ENCODE measurements at places on chromosomes 12 and 14. TPM values are rescaled to one million over a fixed set of nuclear protein-coding genes. Genes with fewer than 3 reads are reported as not detected.
A peak's percentile ranks its signal among the peaks of the same experiment; 100 is the strongest.

ERP27 gene
- total RNA-seq: not detected

GRCh38 chr14:20667957-20668356 lies 16.4 kb upstream of the RNASE4 start:
- no peak overlapping the region for H3K4me3 ChIP-seq
- no peak for DNase-seq
- H3K27me3 ChIP-seq: peaks cover 11% of the 10 kb centered on the region

DNA sequence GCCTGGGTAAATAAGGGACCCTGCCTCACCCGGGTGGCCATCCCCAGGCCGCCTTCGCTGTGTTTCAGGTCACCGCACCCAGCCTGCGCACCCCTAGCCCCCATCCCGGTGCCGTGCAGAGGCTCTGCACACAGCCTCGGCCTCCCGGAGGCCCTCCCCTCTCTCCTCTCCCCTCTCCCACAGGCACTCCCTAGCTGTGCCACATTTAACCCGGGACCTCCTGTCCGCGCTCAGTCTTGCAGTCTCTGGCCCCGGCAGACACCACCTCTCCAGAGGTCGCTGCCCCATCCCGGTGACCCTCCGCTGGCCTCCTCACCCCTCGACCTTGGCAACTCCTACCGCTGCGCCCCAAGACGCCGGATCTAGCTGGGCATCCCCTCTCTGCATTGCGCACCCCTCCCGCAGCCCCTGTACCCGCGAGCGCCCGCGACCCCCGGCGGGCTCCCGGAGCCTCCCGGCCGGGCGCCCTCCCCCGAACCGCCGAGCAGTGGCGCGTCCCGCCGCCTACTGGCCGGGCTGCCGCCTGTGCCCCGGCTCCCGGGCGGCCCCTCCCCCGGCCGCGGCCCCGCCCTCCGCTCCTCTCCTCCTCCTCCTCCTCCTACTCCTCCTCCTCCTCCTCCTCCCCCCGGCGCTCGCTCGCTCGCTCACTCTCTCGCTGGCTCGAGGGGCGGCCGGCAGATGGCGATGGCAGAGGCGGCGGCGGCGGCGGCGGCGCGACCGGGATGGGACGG lies 120.7 kb downstream of the AACS start:
- H3K4me3 ChIP-seq: peak within 1 kb of the TSS; percentile 83
- H3K27ac ChIP-seq: no peak within 1 kb of the TSS
- peaks cover 12% of the 10 kb centered on the region for H3K4me1 ChIP-seq
- peak; percentile 92 for DNase-seq

LIN7A gene
- 41.9 TPM for total RNA-seq

DNA sequence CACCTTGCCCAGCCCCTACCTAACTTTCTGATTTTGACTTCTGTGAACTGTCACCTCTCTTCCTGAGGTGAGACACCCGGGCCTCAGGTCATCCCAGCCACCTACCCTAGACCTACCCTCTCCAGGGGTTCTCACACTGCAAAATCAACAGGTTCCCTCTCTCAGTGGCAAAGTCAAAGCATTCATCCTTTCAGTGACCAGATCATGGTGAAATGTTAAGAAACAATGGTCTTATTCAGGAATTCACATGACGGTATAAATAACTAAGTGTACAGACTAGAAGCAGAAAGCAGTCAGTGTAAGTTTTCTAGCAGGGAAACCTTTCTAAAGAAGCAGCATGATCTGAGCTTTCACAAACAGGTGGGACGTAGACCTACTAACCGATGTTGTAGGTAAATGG lies 133.4 kb downstream of the TMTC1 start:
- H3K27ac ChIP-seq: no peak overlapping the region
- H3K27me3 ChIP-seq: no peaks in the 10 kb centered on the region

SYNJ2BP gene
- 17.4 TPM for total RNA-seq

DNA sequence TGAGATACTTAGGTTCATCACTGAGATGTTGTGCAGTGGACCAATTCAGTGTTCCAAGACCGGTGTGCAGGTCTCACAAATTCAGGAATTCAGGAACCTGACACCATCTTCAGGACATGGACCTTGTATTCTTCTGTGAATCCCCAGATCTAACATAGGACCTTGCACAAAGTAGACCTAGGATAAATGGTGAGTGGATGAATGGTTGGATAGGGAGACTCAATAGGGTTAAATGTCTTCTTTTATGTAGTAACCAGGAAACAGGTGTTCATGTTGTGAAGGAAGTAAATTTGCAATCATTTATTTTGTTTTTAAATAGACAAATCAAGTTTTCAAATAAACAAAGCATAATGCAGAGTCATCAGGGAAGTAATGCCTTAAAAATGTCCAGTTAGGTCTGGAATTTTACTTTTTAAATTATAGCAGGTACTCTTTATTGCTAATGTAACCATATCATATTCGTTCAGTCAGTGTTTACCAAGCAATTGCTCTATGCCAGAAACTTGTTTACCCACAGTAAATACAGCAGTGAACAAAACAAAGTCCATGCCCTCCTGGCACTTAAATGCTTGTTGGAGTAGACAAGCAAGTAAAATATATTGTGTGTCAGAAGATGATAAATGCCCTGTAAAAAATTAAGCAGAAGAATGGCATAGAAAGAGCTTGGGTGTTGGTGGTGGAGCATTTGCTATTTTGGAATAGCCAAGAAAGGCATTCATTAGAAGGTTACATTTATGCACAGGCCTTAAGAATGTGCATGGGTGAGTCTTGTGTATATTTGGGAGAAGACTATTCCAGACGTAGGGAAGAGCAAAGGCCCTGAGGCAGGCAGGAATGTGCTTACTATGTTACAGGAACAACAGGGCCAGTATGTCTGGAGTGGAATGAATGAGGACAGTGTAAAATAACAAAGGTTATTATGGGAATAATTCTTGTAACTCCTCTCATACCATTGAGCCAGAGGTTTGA lies 26.3 kb downstream of the RXYLT1 start:
- no peak overlapping the region for H3K27ac ChIP-seq
- no peak for DNase-seq
- H3K27me3 ChIP-seq: peaks cover 3% of the 10 kb centered on the region
- no peaks in the 10 kb centered on the region for H3K4me1 ChIP-seq
- H3K36me3 ChIP-seq: no peaks in the 10 kb centered on the region

GRCh38 chr12:15052691-15053090 lies 79.8 kb downstream of the PDE6H start:
- H3K27ac ChIP-seq: no peak overlapping the region
- peaks cover 15% of the 10 kb centered on the region for H3K4me1 ChIP-seq

- H3K27me3 ChIP-seq: no peaks in the 10 kb centered on the region
- no peaks in the 10 kb centered on the region for H3K4me1 ChIP-seq
- no peak overlapping the region for H3K27ac ChIP-seq
- H3K4me3 ChIP-seq: no peak overlapping the region
Observed at GRCh38 chr12:42716491-42716891, 126.9 kb upstream of the PRICKLE1 start.

DNA sequence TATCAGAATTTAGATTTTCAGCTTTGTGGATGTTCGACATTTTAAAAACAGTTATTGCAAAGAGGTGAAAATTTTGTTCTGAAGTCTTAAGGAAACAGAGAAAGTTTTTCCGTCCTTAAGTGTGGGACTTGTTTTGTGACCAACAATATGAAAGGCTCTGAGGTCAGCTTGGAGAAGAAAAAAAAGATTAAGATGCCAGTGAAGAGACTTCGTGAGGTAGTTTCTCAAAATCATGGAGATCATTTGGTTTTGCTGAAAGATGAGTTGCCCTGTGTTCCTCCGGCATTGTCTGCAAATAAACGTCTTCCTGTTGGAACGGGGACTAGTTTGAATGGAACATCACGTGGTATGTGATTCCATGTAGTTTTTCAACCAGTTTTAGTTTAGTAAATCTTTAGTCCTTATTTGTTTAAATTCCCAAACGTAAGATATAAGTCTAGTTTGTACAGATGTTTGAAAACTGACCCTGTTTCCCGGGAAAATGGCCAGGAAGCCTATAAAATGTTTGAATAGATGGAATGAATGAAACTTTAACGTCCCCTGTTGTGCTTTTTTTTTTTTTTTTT lies 682 bp downstream of the KIAA0586 start:
- peaks cover 7% of the 10 kb centered on the region for H3K4me1 ChIP-seq
- H3K27ac ChIP-seq: peak overlapping the region; percentile 91
- no peaks in the 10 kb centered on the region for H3K36me3 ChIP-seq
- H3K4me3 ChIP-seq: peak overlapping the region; percentile 95
- DNase-seq: no peak
- peaks cover 5% of the 10 kb centered on the region for H3K27me3 ChIP-seq

GRCh38 chr12:99745895-99746294 lies 98.3 kb downstream of the GARIN6 start:
- H3K4me3 ChIP-seq: no peak overlapping the region
- DNase-seq: no peak
- H3K27me3 ChIP-seq: no peaks in the 10 kb centered on the region

- H3K4me1 ChIP-seq: peaks cover 16% of the 10 kb centered on the region
- H3K4me3 ChIP-seq: no peak overlapping the region
- no peak for DNase-seq
- H3K27ac ChIP-seq: no peak overlapping the region
Observed at GRCh38 chr14:89165189-89166181, 251.5 kb downstream of the FOXN3 start.

DNA sequence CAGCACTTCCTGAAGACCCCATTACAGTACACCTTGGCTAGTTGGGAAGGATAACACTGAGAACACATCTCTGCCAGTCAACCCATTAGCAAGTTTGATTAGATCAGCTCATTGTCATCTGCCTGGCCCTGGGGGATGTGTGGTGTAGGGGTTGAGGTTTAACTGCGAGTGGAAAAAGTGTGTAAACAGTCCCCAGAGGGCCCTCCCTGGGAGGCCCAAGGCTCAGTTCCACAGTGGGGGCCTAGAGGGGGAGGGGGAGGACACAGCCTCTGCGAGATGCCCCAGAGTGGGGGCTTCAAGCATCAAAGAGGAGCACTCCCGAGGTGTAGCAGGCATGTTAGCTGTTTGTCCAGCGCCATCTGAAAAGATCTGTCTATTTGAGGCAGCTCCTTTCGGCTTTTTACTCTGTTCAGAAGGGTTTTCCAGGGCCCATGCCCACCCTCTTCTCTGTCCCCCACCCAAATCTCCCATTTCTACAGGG lies 344 bp downstream of the LPAR5 start:
- peak; percentile 36 for DNase-seq
- H3K4me1 ChIP-seq: peaks cover 17% of the 10 kb centered on the region

DNA sequence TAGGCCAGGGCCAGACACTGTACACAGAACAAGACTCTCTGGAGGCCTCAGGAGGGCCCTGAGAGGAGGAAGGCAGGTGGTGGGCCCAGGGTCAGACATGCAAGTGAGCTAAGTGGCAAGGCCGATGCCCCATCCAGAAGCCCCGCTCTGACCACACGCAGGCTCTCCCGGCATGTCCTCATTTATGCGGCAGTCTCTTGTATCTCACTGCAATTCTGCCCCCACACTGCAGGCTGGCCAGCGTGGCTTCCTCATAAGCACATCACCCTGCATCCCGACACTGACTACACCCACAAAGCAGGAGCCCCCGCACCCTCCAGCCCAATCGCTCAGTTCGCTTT lies 17.5 kb downstream of the SSH1 start:
- H3K27me3 ChIP-seq: peaks cover 7% of the 10 kb centered on the region
- no peak overlapping the region for H3K4me3 ChIP-seq
- H3K27ac ChIP-seq: no peak overlapping the region
- H3K36me3 ChIP-seq: peaks cover 19% of the 10 kb centered on the region
- H3K4me1 ChIP-seq: peaks cover 33% of the 10 kb centered on the region

GRCh38 chr12:29566441-29566840 lies 69.0 kb upstream of the OVCH1 start:
- H3K4me3 ChIP-seq: no peak overlapping the region
- H3K27me3 ChIP-seq: peaks cover 4% of the 10 kb centered on the region
- no peak for DNase-seq
- H3K36me3 ChIP-seq: peaks cover 6% of the 10 kb centered on the region

DNA sequence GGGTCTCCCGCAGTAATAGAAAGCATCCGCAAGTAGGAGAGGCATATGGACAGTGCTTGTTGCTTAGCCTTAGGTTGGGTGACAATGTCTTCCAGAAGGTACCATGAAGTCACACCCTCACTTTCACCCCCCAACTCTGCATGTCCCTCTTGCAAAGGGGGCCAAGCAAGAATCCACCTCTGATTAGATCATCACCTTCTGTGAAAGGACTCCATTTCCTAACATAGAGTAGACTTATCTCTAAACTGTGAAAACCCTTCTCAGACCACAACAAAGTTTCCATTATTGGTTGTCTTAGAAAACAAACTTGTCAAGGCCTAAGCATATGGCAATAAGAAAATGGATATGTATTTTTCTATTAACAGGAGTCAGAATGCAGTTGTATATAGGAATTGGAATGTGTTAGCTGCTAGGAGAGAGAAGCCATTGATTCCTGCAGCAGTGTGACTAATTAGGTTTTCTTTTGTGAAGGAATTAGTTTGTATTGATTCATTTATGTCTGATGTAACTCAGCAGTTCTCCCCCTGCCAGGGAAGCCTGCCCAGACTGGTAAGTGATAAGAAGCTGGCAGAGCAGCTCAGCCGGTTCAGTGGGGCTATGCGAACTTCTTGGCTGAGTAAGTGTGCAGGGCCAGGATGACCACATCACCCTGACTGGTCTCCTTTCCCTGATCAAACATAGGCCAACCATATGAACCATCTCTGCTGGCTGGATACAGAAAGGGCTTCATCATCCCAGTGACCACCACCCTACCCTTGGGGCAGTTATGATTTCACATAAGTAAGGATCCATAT lies 107.3 kb upstream of the CCDC196 start:
- no peak overlapping the region for H3K4me3 ChIP-seq
- no peak for DNase-seq
- H3K27ac ChIP-seq: no peak overlapping the region
- H3K27me3 ChIP-seq: no peaks in the 10 kb centered on the region
- no peaks in the 10 kb centered on the region for H3K36me3 ChIP-seq
- H3K4me1 ChIP-seq: no peaks in the 10 kb centered on the region

GRCh38 chr12:121507245-121507644 lies 73.6 kb downstream of the KDM2B start:
- H3K4me1 ChIP-seq: peaks cover 9% of the 10 kb centered on the region
- no peak for DNase-seq
- H3K4me3 ChIP-seq: no peak overlapping the region
- peaks cover 4% of the 10 kb centered on the region for H3K27me3 ChIP-seq
- no peak overlapping the region for H3K27ac ChIP-seq

KITLG gene
- 0.61 TPM for total RNA-seq

GRCh38 chr14:95445676-95446075 lies 70.8 kb downstream of the SYNE3 start:
- H3K4me3 ChIP-seq: no peak overlapping the region
- peaks cover 6% of the 10 kb centered on the region for H3K4me1 ChIP-seq
- peaks cover 5% of the 10 kb centered on the region for H3K36me3 ChIP-seq
- DNase-seq: no peak

SLC17A8 gene
- 0.25 TPM for total RNA-seq

DNA sequence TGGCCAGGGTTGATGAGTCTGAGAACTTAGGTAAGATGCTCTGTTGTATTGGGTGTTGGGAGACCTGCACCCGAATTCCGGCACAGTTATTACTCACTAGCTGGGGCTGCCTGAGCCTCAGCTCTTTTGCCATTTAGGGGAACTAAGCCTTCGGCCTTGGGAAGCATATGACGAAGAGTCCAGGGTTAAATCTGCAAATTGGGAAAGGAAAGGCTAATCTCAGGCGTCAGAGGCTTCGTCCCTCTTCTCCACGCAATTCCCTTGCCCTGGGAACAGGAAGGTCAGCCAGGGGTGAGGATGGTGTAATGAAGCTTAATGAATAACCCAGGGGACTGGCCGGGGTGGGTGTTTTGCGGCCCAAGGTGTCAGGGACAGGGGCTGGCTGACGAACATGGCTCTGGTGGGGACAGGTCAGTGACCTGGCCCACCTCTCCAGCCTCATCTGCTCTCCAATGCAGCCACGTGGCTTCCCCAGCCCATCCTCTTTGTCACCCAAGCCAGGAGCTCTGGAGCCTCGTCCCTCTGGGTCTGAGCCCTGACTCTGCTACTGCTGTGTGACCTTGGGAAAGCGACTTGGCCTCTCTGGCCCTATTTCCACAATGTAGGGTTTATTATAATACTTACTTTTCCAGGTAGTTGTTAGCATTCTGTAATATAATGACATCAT lies 3.8 kb upstream of the SDSL start:
- H3K4me1 ChIP-seq: peaks cover 2% of the 10 kb centered on the region
- no peaks in the 10 kb centered on the region for H3K36me3 ChIP-seq
- peaks cover 9% of the 10 kb centered on the region for H3K27me3 ChIP-seq
- no peak overlapping the region for H3K4me3 ChIP-seq
- DNase-seq: no peak
- H3K27ac ChIP-seq: no peak overlapping the region

Measured in glutamatergic neuron (in vitro differentiated cells).